ENCODE measurements at places on chromosomes 5 and 9.

- DNase-seq, result no peak
These were observed 178.2 kb upstream of the ATP10B start for GRCh38 chr5:161030229-161030628.

- DNase-seq, result no peak
These were observed 137.3 kb downstream of the DOCK8 start for GRCh38 chr9:351916-352315.

DNA sequence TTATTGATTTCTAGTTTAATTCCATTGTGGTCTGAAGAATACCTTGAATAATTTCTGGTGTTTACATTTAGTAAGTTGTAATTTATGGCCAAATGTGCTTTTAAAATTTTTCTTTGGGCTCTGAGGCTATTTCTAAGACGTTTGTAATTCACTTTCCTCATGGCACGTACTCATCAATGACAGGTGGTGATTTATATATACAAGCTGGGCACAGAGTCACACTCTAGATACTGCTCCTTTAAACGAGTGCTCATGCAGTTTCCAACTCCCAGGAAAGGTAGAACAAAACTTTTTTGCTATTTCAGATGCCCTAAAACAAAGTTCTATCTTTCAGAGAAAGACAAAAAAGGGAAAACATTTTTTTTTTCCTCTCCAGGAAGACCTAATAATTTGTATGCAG, 146.9 kb downstream of the AUH start:
- DNase-seq, result no peak

GRCh38 chr5:140548300-140548688, 832 bp downstream of the EIF4EBP3 start:
- no peak for DNase-seq

GRCh38 chr9:121373011-121373729, 3.1 kb upstream of the STOM start:
- no peak for DNase-seq

DNA sequence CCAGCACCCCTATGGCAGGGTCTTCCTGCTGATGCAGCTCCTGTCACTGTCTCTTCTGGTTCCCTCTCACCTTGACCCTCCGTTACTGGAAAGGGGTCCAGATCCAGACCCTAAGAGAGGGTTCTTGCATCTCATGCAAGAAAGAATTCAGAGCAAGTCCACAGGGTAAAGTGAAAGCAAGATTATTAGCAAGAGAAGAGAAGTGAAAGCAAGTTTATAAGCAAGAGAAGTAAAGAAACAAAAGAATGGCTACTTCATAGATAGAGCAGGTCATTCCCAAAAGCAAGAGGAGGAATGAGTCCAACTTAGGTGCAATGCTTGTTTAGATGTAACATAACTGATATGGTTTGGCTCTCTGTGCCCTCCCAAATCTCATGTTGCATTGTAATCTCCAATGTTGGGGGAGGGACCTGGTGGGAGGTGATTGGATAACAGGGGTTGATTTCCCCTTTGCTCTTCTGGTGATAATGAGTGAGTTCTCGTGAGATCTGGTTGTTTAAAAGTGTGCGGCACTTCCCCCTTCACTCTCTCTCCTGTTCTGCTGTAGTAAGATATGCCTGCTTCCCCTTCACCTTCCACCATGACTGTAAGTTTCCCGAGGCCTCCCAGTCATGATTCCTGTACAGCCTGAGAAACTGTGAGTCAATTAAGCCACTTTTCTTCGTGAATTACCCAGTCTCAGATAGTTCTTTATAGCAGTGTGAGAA, 183.3 kb downstream of the MED10 start:
- no peak for DNase-seq
